ENCODE measurements at places on chromosomes 5 and 9. TPM values are rescaled to one million over a fixed set of nuclear protein-coding genes. Genes with fewer than 3 reads are reported as not detected.

Gene AFAP1L1
- total RNA-seq: 1.9 TPM

Gene PTGS1
- total RNA-seq: 18.6 TPM

Gene C1QTNF2
- total RNA-seq: 0.86 TPM

Gene CCL27
- total RNA-seq: not detected
